ENCODE measurements at places on chromosomes 3 and 15.

DNA sequence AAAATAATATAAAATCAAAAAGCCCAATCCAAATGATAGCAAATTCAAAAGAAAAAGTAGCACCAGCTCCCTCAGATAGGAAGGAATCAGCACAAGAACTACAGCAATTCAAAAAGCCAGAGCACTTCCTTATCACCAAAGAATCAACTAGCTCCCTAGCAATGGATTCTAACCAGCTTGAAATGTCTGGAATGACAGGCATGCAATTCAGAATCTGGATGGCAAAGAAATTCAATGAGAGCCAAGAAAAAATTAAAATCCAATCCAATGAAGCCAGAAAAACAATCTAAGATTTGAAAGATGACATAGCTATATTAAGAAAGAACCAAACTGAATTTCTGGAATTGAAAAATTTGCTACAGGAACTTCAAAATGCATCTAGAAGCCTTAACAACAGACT lies 1334.4 kb upstream of the ALCAM start:
- no peak for DNase-seq

GRCh38 chr3:15512166-15512565 lies 9.3 kb downstream of the COLQ start:
- DNase-seq: no peak

DNA sequence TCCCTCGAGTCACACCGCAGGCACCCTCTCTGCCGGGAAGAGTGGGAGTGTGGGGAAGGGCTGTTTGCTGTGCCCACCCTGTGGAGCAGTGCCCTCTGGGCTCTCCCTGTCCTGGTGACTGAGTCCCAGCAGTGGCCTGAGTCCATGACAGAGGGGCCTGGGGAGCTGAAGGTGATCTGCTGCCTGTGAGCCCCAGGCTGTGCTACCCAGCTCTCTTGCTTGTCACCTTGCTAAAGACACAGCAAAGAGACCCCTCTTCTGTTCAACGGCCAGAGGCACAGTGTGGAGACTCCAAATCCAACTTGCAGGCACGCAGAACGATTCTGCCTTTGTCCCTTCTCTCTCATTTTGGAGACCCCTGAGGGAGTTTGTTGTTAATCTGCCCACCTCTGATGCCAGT lies 232.6 kb downstream of the OPA1 start:
- no peak for DNase-seq

DNA sequence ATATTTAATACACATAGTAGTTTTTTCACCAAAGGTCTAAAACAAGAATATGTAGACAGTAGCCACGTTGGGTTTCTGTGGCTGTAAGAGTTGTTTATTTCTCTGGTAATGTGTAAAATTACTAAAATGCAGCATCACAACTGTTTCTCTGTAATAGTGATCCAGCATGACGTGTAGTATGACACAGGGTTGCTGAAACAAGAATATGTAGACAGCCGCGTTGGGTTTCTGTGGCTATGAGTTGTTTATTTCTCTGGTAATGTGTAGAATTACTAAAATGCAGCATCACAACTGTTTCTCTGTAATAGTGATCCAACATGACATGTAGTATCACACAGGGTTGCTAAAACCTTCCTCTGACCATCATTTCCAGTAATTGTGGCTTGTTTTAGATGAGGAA lies 153.6 kb upstream of the ZNF717 start:
- DNase-seq: no peak

DNA sequence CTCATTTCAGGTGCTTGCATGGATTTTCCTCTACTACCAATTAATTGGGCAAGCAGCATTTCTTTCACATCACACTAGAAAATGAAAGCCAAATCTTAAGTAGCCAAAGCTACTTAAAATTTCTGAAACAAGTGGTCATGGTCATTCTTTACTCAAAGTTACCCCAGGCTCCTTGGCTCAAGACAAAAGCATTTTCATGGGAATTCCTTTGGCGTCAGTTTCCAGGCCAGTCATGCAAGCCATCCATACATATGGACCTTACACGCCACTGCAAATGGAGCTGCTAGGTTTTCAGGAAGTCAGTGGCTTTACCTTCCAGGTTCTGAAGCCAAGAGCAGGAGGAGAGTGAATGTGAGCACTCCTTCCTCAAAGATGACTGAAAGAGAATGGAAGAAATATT lies 83.7 kb upstream of the IL12A start:
- no peak for DNase-seq

Data from GM18507 (cell line).